Globus pallidus (tissue), 1 donor: ENCODE measurements at places on chromosomes 3 and 15.

DNA sequence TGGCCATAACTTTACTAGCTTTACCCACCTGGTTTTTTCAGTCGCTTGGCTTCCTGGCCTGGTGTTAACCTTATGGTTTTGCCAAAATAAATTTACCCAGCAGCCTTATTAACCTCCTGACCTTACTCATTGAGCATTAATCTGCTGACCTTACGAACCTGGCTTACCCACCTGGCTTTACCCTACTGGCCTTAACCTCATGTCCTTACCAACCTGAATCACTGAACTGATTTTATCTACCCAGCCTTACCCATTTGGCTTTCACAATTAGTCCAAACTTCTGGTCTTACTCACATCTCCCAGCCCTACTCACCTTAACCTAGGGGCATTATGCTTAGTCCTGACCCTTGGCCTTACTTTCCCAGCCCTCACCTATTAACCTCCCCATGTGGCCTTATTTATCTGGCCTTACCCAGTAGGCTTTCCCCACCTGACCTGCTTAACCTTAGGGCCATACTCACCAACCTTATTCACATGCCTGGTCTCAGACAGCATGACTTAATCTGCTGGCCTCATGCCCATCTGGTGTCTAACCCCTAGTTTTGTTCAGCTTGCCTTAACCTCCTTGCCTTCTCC lies 93.4 kb downstream of the IL12A start:
- DNase-seq, result no peak

- no peak for DNase-seq
Measured at GRCh38 chr3:178718995-178719635, 182.9 kb downstream of the KCNMB2 start.

GRCh38 chr3:44795197-44795596 lies 33.6 kb downstream of the KIF15 start:
- no peak for DNase-seq

- DNase-seq, result peak; percentile 37
Measured at GRCh38 chr15:101193120-101193644, 58.7 kb downstream of the CHSY1 start.

- no peak for DNase-seq
Measured at GRCh38 chr3:176505878-176506621, 691.2 kb downstream of the TBL1XR1 start.

DNA sequence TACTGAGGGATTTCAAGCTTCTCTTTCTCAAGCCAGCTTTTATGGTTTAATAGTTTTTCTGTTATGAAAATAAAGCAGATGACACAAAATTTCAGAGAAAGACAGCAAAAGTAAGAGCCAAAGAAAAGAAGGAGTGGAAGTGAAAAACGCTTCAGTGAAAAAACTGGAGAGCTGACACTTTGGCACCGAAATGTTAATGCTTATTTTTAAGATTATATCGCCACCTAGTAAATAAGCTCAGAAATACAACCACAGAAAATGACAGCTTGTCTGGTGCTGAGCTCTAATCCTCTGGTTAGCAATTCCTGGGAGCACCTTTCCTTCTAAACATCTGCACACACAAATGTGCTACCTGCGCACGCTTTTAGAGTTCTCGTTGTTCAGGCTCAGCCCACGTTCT lies 101.6 kb downstream of the ZPLD1 start:
- peak; percentile 53 for DNase-seq

DNA sequence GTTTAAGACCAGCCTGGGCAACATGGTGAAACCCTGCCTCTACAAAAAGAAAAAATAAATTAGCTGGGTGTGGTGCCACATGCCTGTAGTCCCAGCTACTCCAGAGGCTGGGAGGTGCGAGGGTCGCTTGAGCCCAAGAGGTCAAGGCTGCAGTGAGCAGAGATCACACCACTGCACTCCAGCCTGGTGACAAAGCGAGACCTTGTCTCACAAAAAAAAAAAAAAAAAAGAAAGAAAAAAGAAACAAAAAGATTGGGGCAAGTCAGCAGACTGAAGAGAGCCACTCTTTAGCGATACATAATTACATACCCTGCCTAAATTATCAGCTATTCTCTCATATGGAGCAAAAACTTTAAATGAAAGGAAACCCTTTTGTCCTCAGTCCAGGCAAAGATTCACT lies 53.6 kb upstream of the MAP3K13 start:
- no peak for DNase-seq

GRCh38 chr15:88890495-88890894 lies 4.8 kb downstream of the HAPLN3 start:
- DNase-seq, result no peak

- DNase-seq, result no peak
Measured at GRCh38 chr15:74754593-74755215, 6.1 kb downstream of the CYP1A2 start.

GRCh38 chr15:83753872-83754493 lies 100.1 kb downstream of the ADAMTSL3 start:
- no peak for DNase-seq

DNA sequence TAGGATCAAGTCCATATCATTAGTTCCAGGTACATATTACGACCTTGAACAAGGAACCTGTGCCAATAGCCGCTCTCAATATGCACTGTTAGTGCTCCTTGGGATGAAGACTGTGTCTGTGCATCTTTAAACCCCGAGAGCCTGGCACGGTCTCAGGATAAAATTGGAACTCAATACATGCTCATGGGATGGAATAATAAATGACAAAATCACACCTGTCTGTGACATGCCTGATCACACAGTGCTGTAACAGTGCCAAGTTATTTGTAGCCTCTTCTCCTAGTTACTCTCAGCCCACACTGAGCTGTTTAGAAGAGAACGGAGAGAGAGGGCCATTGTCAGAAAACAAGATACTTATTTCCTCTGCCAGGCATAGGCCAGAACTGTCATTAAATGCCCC lies 82.2 kb downstream of the SSR3 start:
- DNase-seq, result no peak

DNA sequence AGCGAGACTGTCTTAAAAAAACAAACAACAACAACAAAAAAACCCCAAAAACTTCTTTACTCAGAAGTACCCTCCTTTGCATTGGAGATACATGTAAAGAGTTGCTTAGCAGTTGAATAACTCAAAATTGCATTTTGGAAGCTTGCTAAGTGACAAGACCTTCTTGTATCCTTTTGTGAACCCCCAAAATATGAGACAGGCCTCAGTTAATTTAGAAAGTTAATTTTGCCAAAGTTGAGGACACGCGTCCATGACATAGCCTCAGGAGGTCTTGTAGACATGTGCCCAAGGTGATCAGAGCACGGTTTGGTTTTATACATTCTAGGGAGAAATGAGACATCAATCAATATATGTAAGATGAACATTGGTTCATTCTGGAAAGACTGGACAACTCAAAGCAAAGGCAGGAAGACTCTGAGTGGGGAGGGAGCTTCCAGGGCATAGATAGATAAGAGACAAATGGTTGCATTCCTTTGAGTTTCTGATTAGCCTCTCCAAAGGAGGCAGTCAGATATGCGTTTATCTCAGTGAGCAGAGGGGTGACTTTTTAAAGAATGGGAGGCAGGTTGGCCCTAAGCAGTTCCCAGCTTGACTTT lies 1.7 kb upstream of the ARF4 start:
- DNase-seq, result no peak

GRCh38 chr15:58671186-58671585 lies 78.3 kb downstream of the ADAM10 start:
- no peak for DNase-seq

GRCh38 chr15:28997791-28998190 lies 112.0 kb downstream of the APBA2 start:
- DNase-seq, result no peak

DNA sequence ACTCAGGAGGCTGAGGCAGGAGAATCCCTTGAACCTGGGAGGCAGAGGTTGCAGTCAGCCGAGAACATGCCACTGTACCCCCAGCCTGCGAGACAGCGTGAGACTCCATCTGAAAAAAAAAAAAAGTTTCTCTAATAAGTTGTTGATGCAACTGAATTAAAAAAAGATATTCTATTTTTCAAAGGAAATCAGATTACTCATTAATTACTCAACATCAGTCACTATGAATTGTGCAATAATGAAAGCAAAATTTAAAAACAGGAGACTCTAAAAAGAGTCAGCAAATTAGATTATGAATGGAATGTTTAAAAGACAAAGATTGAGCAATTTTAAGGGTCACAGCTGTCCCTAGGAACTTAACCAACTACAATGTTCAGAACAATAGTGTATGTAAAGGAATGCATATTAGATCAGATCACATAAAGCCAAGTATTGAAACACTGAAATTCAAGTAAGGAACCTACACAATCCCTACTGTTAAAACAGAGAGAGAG lies 60.2 kb upstream of the SLC4A7 start:
- DNase-seq, result no peak
